Cardiac fibroblast (primary cell): ENCODE measurements at places on chromosomes 3 and 15.

DNA sequence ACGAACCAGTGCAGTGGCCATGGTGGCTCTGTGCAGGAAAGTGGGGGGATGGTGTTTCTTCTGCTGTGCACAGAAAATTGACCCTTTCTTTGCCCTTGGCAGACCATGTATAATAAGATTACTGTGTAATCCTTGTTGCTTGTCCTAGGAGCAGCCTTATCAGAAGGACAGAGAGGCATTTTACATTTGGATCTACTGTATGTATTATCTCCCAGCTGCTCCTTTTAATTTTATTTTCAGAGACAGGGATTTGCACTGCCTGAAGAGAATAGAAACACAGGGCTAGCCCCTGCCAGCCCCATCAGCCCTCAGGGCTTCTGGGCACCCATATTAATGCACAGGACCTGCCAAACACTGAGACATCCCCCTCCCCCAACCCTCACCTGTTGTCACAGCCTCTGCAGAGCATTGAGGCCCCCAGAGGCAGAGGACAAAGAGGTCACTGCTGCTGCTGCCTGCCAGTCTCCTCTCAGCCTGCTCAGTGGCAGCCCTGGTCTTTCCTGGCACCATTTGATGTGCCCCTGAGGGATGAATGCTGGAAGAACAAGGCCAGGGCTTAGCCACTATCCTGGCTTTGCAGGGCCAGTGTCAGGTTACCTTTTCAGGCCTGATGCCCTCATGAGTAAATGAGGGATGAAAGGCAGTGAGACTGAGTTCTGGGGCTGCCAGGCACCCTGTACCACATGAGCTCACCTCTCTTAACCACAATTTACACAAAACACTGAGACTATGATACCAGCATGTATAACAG, 533.4 kb downstream of the NTRK3 start:
- no peak for DNase-seq

- DNase-seq = no peak
Measured at GRCh38 chr3:31367518-31367917, 165.2 kb upstream of the STT3B start.

GRCh38 chr3:155416500-155417118, 123.1 kb upstream of the STRIT1 start:
- peak; percentile 86 for DNase-seq

DNA sequence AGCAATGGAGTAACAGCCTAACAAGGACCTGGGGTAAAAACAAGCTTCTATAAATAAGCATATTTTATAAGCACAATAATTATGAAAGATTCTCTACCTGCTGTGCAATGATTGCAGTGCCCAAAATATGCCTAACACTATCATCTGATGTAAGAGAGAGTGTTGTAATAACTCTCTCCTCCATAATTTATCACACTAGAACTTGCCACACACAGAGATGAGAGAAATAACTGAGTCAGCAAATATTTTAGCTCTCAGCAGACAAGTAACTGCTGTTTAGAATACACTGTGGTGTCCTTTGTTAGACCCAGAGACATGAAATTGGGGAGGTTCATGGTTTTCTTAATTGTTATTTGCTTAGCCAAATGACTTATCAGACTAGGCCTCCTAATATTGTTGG, 105.3 kb upstream of the ACP3 start:
- DNase-seq = peak; percentile 20

- DNase-seq = no peak
Measured at GRCh38 chr3:28924744-28925360, 356.0 kb upstream of the RBMS3 start.

GRCh38 chr3:65961733-65962132, 77.0 kb downstream of the MAGI1 start:
- no peak for DNase-seq
